ENCODE measurements at places on chromosomes 6 and 20. TPM values are rescaled to one million over a fixed set of nuclear protein-coding genes. Genes with fewer than 3 reads are reported as not detected.
A peak's percentile ranks its signal among the peaks of the same experiment; 100 is the strongest.

The ASCC3 gene
- total RNA-seq: 34.8 TPM

The UCKL1 gene
- total RNA-seq: 31.5 TPM

The SIRPB2 gene
- total RNA-seq: 32.2 TPM

The MPIG6B gene
- 2.6 TPM for total RNA-seq

The SEL1L2 gene
- not detected for total RNA-seq

DNA sequence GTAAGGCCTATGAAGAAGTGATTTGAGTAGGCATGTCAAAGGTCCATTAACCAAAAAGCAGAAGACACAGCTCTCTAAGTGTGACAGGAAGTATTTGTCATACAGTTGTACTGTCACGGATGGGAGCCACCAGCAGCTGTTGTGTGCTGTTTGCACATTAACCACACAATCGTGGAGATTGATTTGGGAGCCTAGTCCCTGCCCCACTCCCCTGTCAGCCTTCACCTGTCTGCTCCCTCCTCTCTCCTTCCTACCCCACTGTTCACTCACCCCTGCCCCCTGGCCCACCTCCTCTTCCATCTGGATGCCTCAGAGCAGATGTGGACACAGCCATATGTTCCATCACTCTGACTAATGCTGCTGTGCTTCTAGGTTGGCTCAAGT, 124.7 kb upstream of the SPACA1 start:
- H3K27ac ChIP-seq: no peak overlapping the region
- H3K4me3 ChIP-seq: no peak overlapping the region
- no peak for DNase-seq
- H3K4me1 ChIP-seq: no peaks in the 10 kb centered on the region
- H3K27me3 ChIP-seq: no peaks in the 10 kb centered on the region

DNA sequence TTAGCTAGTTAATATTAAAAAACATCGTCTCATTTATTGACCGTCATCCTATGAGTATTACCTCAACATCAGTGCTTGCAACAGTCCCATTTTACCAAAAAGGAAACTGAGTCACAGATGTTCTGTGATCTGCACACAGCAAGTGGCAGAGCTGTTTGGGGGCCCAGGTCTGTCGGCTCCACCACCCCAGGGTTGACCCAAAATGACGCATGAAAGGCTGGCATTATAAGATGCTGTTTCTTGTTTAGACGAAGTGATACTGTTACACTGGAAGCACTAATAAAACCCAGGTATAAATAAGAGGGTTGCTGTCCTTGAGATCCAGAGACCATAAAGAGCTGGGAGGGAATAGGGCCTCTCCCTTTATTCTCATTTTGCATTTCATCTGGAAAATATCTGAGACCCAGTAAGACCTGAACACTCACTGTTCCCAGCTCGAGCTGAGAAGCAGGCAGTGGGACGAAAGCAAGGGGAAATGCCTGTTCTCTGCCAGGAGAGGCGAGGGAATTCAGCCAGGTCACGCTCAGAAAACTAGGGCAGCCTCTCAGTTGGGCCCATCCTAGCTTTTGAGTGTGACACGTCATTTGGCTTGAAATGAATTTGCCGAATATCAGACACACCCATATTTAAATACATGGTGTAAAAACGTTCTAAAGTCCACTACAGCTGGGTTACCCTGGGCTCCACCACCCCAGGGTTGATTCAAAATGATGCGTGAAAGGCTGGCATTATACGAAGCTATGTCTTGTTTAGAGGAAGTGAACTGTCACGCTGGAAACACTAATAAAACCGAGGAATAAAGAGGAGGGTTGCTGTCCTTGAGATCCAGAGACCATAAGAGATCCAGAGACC, 1.4 kb upstream of the MICAL1 start:
- H3K36me3 ChIP-seq: peaks cover 20% of the 10 kb centered on the region
- no peaks in the 10 kb centered on the region for H3K27me3 ChIP-seq
- peak overlapping the region; percentile 89 for H3K27ac ChIP-seq
- peak; percentile 69 for DNase-seq
- H3K4me3 ChIP-seq: peak overlapping the region; percentile 86

DNA sequence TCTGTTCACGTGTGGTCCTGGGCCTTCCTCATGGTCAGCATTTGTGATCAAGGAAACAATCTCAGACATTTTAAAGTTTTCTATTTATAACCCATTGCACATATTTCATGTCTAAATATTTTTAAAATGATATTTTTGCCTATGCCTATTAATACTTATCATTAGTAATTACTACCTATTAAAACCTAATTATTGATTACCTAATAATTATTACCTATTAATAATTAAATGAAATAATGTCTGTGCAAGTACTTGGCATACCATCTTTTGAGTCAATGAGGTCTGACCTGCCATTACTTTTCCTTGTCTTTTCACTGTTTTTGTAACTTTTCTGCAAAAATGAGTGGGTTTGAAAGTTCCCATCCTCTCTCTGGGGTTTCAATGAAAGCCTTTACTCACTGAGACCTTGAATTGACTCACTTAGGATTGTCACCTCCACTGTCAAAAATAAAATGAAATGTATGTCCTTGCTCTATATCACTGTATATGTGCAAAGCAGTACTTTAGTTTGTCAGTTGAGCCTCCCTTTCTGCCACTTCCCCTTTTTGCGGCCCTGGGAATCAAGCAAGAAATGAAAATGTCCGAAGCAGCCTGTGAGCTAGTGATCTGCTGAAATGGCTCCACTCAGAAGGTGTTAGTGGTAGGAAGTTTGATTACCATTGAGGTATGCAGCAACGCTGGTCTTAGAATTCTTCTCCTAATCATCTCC, 87.8 kb downstream of the L3MBTL3 start:
- no peak overlapping the region for H3K27ac ChIP-seq
- DNase-seq: no peak
- no peak overlapping the region for H3K4me3 ChIP-seq
- no peaks in the 10 kb centered on the region for H3K27me3 ChIP-seq

- H3K4me1 ChIP-seq: no peaks in the 10 kb centered on the region
- H3K27ac ChIP-seq: no peak overlapping the region
- DNase-seq: no peak
- no peaks in the 10 kb centered on the region for H3K36me3 ChIP-seq
- H3K4me3 ChIP-seq: no peak overlapping the region
Observed at GRCh38 chr6:113653275-113653674, 203.9 kb upstream of the MARCKS start.

DNA sequence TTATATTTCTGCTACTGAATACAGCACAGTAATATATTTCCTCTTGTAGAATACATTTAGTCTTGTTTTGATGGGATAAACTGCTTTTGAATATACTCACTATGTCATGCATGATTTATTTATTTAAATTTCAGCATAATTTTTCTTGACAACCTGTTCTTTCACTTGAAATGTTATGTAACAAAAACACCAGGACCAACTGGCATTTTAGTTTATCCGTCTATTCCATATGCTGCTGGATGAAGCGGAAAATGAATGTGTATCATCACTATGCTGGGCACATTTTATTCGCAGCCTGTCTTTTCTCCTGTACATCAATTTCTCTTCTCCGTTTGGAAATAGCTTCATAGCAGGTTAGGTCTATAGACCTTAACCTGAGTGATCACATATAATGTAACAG, 206.8 kb upstream of the PLCB4 start:
- DNase-seq: no peak
- no peak overlapping the region for H3K4me3 ChIP-seq
- no peaks in the 10 kb centered on the region for H3K27me3 ChIP-seq
- H3K4me1 ChIP-seq: no peaks in the 10 kb centered on the region

DNA sequence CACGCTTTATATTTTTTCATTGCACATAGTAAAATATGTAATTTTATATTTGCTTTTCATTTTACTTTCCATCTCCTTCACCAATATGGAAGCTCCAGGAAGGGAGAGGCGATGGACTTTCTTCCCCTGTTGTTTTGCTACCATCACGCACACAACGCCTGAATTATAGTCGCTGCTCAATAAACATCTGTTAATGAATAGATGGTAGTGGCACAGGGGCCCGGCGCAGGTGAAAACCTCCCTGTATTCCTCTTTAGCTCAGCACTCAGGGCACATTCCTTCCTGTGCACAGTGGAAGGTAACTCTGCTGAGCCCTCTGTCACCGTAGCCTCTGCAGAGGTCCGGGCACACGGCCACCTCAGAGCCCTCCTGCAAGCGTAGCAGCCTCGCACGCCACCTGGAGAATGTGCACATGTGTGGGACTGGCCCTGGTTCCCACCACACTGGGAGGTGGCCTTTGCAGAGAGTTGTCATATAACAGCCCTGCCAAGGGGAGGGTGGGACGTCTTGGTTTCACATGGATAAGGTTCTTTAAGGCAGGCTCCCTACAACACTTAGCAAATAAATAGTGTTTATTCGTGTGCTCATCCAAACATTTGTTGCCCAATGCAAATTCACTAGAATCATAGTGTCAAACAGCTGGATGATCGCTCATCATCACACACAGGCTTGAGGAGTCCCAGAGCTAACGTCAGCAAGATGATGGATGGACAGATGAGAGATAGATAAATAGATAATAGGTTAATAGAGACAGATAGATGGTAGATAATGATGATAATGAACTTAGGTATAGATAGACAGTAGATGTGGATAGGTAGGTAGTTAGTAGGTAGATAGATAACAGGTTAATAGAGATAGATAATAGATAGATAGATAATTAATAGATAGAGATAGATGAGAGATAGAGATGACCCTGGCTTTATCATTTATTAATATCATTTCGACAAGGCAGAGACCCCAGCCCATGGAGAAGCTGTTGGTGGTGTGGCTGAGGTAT, 32.3 kb upstream of the AFDN start:
- H3K27ac ChIP-seq: no peak overlapping the region
- no peak for DNase-seq
- peaks cover 6% of the 10 kb centered on the region for H3K27me3 ChIP-seq
- H3K4me1 ChIP-seq: peaks cover 9% of the 10 kb centered on the region

DNA sequence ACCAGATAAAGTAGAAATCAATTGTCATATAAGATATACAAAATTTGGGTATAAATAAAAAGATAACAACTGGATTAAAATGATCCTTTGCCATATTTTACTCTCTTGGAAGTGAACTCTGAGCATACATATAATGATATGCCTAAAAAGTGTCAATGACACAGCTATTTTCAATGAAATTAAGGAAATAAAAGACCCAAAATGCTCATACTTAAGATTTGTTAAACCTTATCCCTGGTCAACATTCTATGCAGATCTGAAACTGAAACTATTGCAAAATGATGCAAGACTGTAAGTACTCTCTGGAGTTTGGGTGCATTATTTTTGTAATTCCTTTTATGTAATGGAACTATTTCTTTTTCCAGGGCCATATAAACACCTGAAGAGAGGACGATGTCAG, 119.0 kb upstream of the SGK1 start:
- H3K36me3 ChIP-seq: no peaks in the 10 kb centered on the region
- H3K27me3 ChIP-seq: no peaks in the 10 kb centered on the region
- peak overlapping the region; percentile 9 for H3K4me3 ChIP-seq

DNA sequence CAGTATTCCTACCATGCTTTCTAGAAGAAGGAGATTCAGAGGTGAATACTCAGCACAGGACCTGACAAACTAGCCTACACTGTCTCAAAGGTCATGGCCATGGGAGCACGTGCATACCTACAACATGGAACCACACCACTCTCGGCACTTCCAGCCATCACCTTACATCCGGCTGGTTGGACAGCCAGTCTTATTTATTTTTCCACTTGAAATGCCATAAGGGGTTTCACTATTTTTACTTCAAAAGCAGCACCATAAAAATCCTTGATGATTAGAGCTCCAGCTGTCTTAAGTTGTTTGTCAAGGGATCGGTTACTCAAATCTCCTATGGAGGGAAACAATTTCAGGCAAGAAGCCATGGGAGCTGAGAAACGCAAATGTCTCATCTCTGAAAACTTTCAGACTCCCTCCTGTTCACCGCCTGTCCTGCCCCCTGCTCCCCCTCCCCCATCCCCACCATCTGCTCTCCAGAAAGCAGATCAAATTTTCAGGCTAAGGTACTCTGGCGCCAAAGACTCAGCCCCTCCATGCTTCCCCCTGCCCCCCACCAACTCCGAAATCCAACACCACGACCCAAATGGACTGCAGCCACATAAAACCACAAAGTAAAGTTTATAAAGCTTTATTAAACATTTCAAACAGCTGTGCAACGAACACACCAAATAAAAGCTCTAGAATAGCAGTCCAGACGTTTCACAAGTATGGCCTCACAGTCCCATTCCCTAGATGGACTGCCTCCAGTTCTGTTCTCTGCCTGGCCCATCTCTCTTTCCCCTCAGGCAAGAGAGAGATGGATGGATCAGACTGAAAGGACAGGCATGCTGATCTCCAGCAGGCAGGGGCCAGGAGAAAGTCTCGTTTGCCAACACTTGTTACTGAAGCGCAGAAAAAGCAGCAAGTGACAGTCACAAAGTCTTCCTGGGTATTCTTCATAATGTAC, 4.0 kb upstream of the NNAT start:
- peaks cover 53% of the 10 kb centered on the region for H3K36me3 ChIP-seq
- peaks cover 51% of the 10 kb centered on the region for H3K4me1 ChIP-seq
- H3K4me3 ChIP-seq: no peak overlapping the region
- no peaks in the 10 kb centered on the region for H3K27me3 ChIP-seq
- no peak for DNase-seq
- H3K27ac ChIP-seq: no peak overlapping the region

GRCh38 chr6:152625213-152625612, 11.9 kb downstream of the SYNE1 start:
- H3K4me3 ChIP-seq: no peak overlapping the region
- no peak overlapping the region for H3K27ac ChIP-seq
- DNase-seq: no peak
- no peaks in the 10 kb centered on the region for H3K4me1 ChIP-seq

- H3K4me3 ChIP-seq: no peak overlapping the region
- peaks cover 25% of the 10 kb centered on the region for H3K27me3 ChIP-seq
- no peak overlapping the region for H3K27ac ChIP-seq
- no peak for DNase-seq
Observed at GRCh38 chr6:26211963-26212362, 124.7 kb downstream of the HFE start.
